ENCODE measurements at places on chromosomes 11 and 22. TPM values are rescaled to one million over a fixed set of nuclear protein-coding genes. Genes with fewer than 3 reads are reported as not detected.

The TMEM191C gene
- total RNA-seq = 1.7 TPM

The DYNC2H1 gene
- total RNA-seq = 4.7 TPM

The MPEG1 gene
- total RNA-seq = 4.3 TPM

The PATE4 gene
- total RNA-seq = not detected

The FXYD2 gene
- 1.6 TPM for total RNA-seq

The ASPHD2 gene
- 0.32 TPM for total RNA-seq

The CCDC15 gene
- 0.24 TPM for total RNA-seq

The OR6T1 gene
- not detected for total RNA-seq

The PYGM gene
- total RNA-seq = 42.5 TPM

The HEPN1 gene
- not detected for total RNA-seq

The SYT9 gene
- total RNA-seq = 0.92 TPM

The CABP4 gene
- total RNA-seq = 0.11 TPM

The GGT1 gene
- total RNA-seq = 2.0 TPM

The LDHAL6A gene
- not detected for total RNA-seq

The WNT11 gene
- 9.2 TPM for total RNA-seq

The SLC22A6 gene
- not detected for total RNA-seq

The DNAJB7 gene
- not detected for total RNA-seq

The MAFF gene
- 9.8 TPM for total RNA-seq

The OR51G2 gene
- not detected for total RNA-seq

The SAA1 gene
- 1.5 TPM for total RNA-seq

The ZP1 gene
- not detected for total RNA-seq

The LRRC4C gene
- 0.43 TPM for total RNA-seq

The MS4A14 gene
- 0.51 TPM for total RNA-seq

The HTR3B gene
- not detected for total RNA-seq

The RPL3 gene
- total RNA-seq = 317 TPM

The RABL2B gene
- 9.2 TPM for total RNA-seq

The ROBO4 gene
- total RNA-seq = 15.9 TPM

The CCDC89 gene
- 0.54 TPM for total RNA-seq

The UPK2 gene
- total RNA-seq = not detected

The UBQLN3 gene
- not detected for total RNA-seq

The LARGE2 gene
- total RNA-seq = not detected

The CRYAB gene
- total RNA-seq = 8,606 TPM

The TNNT3 gene
- 41.5 TPM for total RNA-seq
